Upper lobe of left lung (tissue), 6 donors: ENCODE measurements at places on chromosomes 6 and 20. TPM values are rescaled to one million over a fixed set of nuclear protein-coding genes. Genes with fewer than 3 reads are reported as not detected.

- no peak for DNase-seq
These were observed 2.1 kb downstream of the FKBP1C start for GRCh38 chr6:63213325-63213724.

- no peak for DNase-seq
These were observed 47.9 kb upstream of the CLDN20 start for GRCh38 chr6:155215906-155216305.

HEY2 gene
- total RNA-seq = 1.4 TPM

DNA sequence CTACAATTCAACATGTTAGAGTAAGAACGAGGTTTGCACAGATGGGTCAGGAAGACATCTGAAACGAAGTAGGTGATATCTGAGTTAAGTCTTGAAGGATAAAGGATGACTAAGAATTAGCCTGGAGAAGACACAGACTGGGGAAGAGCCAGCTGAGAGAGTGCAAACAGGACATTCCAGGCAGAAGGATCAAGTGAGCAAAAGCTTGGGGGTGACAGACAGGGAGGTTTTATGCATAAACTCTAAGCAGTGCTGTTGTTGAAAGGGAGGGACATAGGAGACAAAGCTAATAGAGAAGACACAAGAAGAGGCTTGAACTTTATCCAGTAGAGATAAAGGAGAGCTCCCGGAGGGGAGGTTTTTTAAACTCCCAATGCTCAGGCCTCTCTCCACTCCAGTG lies 15.0 kb upstream of the ETV7 start:
- DNase-seq = no peak

GRCh38 chr6:26382121-26382520 lies 787 bp upstream of the BTN2A2 start:
- no peak for DNase-seq

GRCh38 chr6:118284736-118285360 lies 263.2 kb upstream of the PLN start:
- no peak for DNase-seq

CLIC1 gene
- 227 TPM for total RNA-seq

- no peak for DNase-seq
These were observed 175.8 kb downstream of the ISM1 start for GRCh38 chr20:13396826-13397225.

GRCh38 chr20:51062065-51062464 lies 39.2 kb upstream of the KCNG1 start:
- no peak for DNase-seq

GRCh38 chr6:148151896-148152643 lies 190.6 kb upstream of the SASH1 start:
- DNase-seq = no peak

DNA sequence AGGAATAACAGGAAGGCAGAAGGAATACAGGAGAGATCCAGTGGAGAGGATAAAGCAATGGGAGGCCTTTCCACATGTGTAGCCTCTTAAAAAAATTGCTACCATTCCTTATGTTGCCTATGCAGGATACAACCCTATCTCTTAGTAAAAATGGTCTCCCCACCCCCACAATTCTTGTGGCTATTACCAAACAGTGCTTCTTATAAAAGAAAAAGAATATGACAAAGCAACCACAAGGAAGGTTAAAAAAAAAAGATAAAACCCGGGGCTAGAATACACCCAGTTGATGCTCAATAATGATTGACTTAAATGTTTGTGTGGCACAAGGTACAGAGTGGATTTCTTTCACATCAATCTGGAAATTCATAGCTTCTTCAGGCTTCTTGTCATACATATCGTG lies 250.9 kb downstream of the HIVEP2 start:
- DNase-seq = no peak

DNA sequence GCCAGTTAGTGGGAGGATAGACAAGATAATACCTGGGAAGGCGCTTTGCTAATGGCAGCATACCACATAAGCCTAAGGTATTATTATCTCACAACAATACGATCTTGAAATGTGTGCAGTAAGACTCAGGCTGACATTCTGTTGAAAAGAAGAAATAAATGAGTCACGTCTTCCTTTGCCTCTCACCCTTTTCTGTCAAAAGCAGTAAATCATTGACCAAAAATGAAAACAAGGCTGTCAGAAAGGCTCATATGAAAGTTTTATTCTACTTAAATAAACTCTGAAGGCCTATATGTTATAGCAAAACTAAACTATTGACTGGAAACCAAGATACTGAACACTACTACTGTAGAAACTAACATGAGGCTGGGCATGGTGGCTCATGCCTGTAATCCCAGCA lies 43.1 kb upstream of the IL20RA start:
- DNase-seq = no peak

DNA sequence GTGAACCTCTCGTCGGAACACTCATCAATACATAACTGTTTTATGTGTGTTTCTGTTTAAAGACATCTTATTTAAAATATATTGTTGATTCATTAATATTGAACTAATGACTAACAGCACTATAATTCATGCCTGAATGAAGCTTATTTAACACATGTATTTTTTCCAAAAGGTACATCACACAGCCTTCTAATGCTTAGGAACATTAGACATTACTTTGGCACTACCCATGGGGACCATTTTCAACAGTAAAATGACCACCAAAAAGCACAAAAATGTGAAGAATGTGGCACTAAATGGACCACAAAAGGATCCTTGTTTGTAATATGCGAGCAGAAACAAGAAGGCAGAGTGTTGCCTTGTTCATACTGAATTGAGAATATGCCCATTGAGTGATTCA lies 109.2 kb downstream of the CEP57L1 start:
- DNase-seq = no peak
